Mesothelial cell of epicardium (in vitro differentiated cells): ENCODE measurements at places on chromosomes 7 and 10. TPM values are rescaled to one million over a fixed set of nuclear protein-coding genes. Genes with fewer than 3 reads are reported as not detected.

DNA sequence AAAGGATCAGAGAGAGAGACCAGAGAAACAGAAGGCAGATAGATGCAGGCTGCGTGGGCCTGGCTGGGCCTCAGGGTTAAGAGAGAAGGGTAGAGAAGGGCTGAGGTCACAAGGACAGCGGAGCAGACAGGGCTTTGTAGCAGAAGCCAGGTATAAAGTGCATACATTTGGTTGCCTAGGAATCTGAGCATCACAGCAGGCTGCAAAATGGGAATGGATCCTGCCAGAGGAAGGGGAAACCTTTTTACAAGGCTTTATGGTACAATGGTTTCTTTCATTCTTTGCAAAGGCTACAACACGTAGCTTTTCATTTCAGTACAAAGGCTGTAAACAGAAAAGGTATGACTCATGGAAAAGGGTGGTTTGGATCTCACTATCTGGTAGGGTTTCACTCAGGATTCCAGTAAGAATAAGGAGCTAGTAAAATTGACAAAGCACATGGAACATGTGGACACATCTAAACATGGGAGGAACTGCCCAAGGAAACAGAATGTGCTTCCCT lies 275.1 kb downstream of the DOCK4 start:
- no peak for DNase-seq

DNA sequence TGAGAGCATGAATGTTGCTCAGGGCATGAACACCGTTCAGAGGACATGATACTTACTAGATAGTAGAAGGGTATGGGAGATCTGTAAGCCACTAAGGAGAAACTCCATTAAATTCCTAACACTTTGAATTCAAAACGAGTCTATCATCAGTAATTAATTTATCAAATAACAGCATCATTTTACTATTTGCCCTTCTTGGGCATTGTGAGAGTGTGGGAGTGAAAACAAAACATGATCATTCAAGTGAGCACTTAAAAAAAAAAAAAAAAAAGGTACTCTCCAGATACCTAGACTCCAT lies 20.5 kb upstream of the ASB15 start:
- DNase-seq = no peak

Gene LRRC61
- total RNA-seq = 3.3 to 4.0 TPM (median 3.4 TPM) in 3 replicates

Gene GNG11
- total RNA-seq = 5.8 to 6.7 TPM (median 6.4 TPM) in 3 replicates
